Mesendoderm (in vitro differentiated cells): ENCODE measurements at places on chromosomes 12 and 14.

DNA sequence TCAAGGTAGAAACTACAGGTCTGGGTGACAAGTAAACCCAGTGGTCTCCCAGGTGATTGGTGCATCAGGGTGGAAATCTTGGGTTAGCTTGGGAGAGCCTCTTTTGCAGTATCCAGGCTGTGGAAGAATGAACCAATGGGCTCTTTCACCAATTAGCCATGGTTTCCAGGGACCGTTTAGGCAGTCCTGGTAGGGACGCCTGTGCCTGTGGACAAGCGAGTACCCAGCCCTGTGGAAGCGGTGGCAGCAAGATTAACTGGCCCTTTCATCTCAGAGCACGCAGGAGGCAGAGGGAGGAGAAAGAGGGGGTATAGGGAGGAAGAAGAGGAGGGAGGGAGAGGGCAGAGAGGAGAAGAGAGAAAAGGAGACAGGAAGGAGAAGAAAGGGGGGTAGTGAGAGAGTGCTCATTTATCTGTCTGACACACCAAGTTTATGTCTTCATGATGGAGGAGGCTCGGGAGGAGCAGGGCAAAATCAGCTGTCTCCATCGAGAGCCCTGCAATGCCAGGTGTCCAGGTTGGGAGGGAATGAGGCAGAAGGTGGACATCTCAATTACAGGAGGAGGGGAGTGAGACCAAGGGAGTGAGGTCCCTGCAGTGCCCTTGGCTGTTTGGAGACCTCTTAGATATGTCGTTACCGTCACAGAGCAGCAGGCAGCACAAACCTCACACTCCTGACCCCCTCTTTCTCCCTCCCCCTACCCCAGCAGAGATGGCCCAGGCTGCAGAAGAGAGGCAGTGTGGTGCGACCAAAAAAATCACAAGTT is 4.6 kb upstream of the ZDHHC22 start:
- no peak for DNase-seq

- DNase-seq, result no peak
These were observed 10.8 kb downstream of the PACS2 start for GRCh38 chr14:105325303-105325702.

- DNase-seq, result peak; percentile 31
These were observed 8.4 kb downstream of the CCDC197 start for GRCh38 chr14:94005324-94006073.

- peak; percentile 90 for DNase-seq
These were observed 3.6 kb downstream of the TNFAIP2 start for GRCh38 chr14:103126873-103127304.

DNA sequence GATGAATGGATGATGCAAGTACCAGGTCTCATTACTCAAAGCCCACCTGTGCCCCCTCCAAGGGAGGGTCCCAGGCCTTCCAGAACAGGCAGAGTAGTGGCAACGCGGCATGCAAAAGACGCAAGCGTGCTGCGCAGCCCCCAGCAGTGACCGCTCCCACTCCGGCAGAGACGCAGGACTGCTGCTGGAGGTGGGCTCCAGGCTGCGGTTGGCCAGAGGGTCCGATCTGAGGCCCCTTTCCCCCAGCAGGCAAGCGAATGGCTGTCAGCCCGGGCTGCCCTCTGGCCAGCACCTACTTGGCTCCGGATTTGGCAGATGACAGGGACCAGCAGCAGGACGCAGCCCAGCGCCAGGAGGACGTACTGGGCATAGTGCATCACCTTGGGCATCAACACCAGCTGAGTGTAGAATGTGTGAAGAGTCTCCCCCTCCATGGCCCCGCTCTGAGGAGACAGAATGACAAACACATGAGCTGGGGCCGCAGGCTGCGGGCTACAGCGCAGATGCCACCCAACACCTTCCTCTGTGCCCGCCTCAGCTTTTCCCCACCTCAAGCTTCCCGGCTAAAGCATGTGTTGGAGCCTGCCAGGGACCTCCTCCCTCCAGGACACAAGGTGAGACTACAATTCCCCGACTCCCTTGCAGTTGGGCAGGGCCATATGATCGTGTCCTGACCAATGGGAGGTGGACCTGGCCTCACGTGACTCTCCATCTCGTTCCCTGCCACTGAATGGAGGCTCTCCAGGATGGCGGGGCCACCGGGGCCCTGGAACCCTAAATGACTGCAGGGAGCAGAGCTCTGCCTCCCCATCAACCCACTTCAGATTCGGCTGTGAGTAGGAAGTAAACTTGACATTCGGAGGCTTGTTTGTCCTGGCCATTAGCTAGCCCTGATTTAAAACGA is 77.4 kb downstream of the SCARB1 start:
- peak; percentile 95 for DNase-seq

GRCh38 chr12:72368298-72368697 is 96.1 kb downstream of the TRHDE start:
- no peak for DNase-seq

DNA sequence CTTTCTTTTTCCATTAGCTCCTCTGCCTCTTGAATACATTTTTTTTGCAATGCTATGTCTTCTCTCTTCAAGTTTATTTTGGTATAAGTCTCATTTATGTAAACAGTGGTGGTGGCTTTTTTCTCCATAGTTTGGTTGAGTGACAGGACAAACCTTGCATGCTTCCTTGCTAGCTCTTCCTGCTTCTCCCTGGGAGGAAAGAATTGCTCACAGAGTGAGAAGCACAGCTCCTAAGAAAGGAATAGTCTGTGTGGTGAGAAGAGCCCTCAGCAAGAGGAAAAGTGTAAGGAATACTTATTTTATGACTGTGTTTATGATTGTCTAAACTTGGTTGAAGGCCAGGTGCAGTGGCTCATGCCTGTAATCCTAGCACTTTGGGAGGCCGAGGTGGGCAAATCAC is 11.5 kb downstream of the CCDC175 start:
- no peak for DNase-seq

- DNase-seq, result peak; percentile 75
These were observed 53.6 kb upstream of the SRSF5 start for GRCh38 chr14:69713209-69713781.

GRCh38 chr12:100170313-100170858 is 27.7 kb upstream of the BLTP3B start:
- DNase-seq, result no peak

GRCh38 chr14:88179716-88180115 is 143.4 kb downstream of the KCNK10 start:
- no peak for DNase-seq

GRCh38 chr12:15620741-15621539 is 168.2 kb downstream of the EPS8 start:
- no peak for DNase-seq

DNA sequence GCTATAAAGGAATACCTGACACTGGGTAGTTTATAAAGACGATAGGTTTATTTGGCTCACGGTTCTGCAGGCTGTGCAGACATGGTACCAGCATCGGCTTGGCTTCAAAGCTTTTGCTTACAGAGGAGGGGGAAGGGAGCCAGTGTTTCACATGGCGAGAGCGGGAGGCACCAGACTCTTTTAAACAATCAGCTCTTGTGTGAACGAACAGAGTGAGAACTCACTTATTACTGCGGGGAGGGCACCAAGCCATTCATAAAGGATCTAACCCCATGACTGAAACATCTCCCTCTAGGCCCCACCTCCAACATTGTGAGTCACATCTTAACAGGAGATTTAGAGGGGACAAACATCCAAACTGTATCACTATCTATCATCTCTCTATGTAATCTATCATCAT is 227.4 kb downstream of the TMEM132D start:
- DNase-seq, result no peak

DNA sequence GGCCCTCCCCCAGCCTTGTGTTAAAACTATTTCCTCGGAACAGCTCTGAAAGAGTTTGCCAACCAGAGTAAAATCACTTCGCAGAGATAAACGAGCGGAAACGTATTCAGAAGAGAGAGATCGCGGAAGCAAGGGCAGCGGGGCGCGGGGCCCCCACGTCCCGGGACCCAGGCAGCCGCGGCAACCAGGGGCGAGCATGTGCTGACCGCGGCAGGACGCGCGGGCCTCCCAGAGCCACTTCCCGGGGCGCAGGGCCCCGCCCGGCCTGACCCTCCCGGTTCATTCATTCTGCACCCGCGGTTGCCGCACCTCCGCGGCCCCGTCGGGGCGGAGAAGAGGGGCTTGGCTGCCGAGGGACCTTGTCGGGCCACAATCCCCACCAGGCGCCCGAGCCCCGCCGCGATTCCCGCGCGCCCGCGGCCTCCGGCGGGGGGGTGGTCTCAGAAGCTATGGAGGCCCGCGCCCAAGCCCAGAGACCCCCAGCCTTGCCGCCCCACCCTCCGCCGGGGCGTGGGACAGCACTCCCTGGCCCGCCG is 598 bp downstream of the UBE2N start:
- peak; percentile 39 for DNase-seq

DNA sequence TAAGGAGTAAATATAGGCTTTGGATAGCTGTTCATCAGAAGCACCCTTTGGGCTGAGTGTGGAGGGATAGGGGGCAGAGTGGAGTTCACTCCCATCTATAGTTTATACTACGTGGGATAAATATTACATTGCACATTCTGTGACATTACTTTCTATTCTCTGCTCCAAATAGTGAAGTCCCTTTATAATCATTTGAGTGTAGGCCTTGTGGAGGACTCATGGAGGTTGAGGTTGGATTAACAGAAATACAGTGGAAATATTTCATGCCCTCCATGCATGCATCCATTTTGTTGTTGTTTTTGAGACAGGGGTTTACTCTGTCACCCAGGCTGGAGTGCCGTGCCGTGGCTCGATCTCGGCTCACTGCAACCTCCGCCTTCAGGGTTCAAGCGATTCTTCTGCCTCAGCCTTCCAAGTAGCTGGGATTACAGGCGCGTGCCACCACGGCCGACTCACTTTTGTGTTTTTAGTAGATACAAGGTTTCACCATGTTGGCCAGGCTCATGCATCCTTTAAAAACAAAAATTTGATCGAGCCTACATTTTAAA is 1.4 kb downstream of the CHPT1 start:
- DNase-seq, result peak; percentile 18

- DNase-seq, result no peak
These were observed 76.2 kb downstream of the ETV6 start for GRCh38 chr12:11725686-11726085.

DNA sequence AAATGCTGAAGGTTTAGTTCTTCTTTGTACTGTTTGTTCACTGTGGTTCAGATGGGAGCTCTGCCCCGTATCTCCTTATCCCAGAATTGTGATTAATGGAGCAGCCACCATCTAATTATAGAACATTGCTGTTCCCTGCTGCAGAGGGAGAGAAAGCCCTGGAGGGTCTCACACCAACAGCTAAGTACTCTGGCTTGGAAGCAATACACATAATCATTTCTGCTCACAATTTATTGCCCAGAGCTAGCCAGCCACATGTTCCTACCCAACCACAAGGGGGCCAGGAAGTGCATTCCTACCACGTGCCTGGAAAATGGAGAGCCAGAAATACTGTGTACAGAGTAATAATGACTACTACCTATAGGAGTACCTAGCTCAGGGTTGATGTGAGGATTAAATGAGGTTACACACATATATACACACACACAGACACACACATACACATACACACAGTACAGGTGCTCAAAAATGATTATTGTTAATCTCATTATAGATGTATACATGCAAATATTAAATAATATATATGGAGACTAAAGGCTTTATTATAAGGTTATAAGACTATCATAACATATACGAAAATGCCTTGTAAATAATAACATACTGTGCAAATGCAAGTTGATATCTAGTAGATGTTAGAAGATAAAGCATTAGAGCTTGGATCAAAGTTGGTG is 22.3 kb downstream of the MSRB3 start:
- peak; percentile 67 for DNase-seq

GRCh38 chr12:32482226-32482625 is 82.9 kb downstream of the FGD4 start:
- no peak for DNase-seq

- no peak for DNase-seq
These were observed 106.9 kb upstream of the DYRK2 start for GRCh38 chr12:67541625-67541991.

GRCh38 chr14:106788534-106788933 is 1262.2 kb downstream of the TMEM121 start:
- DNase-seq, result no peak

DNA sequence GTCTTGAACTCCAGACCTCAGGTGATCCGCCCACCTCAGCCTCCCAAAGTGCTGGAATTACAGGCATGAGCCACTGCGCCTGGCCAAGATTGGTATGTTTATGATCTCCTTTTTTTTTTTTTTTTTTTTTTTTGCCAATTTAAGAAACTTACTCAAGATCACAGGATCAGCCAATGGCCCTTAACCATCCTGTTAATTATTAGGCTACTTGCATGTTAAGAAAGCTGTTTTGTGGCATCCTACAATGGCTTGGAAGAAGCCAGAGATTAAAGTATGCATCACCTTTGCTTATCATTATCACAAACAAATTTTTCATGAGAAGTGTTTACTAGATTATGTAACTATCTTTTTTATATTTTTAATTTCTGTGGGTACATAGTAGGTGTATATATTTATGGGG is 140.2 kb downstream of the BCAT1 start:
- DNase-seq, result no peak

- no peak for DNase-seq
These were observed 42.4 kb upstream of the CCDC196 start for GRCh38 chr14:66443785-66444184.

- DNase-seq, result no peak
These were observed 24.8 kb downstream of the SLC39A9 start for GRCh38 chr14:69423279-69423678.

DNA sequence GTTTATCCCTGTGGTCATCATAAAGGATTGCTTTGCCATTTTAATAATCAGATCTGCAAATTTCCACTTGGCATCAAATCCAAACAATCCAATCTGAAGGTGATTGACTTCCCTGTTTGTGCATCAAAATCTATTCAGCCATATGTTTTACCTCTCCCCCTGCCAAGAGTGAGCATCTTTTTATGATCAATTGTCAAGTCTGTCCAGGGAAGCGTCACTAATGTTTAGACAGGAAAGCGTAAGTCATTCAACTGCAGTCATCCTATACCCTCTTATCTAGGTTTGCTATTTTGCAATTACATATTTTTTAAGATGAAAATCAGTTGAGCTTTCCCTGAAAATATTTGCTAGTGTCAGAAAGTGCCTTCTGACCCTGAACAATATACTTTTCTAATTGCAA is 1224.1 kb upstream of the SEL1L start:
- DNase-seq, result no peak

DNA sequence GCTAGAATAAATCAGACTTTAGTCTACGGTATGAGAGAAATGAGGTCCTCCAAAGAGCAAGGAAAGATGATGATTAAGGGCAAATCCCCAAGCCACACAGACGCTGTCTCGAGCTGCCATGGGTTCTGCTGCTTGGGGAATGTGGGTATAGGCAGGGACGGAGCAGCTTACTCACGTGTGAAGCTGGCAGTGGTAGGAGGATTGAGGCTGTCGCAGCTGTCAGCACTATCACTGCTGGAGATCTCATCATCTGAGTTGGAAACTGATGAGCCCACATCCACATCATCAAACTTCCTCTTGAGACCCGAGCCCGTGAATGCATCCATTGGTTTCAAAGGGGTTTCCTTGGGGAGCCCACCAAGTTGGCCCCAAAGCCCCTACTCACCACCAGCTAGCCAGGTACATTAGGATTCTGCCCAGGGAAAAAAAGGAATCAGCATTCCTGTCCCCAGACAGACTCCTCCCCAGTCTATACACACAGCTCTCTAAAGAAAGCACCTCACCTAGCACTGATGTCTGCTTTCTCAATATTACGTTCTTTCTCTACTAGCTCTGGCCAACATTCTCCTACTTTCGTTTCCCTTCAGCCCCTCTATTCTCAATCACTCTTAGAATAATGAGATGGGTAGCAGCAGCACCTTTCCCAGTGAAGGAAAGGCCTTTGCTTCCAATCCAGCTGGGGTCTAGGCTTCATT is 7.0 kb downstream of the CSRNP2 start:
- DNase-seq, result no peak
